GM23248 (cell line): ENCODE measurements at places on chromosomes 2 and 18. TPM values are rescaled to one million over a fixed set of nuclear protein-coding genes. Genes with fewer than 3 reads are reported as not detected.

The GCFC2 gene
- 12.0 and 19.3 TPM in 2 replicates for total RNA-seq

The BMP10 gene
- total RNA-seq: not detected in 2 replicates

The REEP1 gene
- not detected in 2 replicates for total RNA-seq

The LCT gene
- under 0.01 and 0.25 TPM in 2 replicates for total RNA-seq

The RTP5 gene
- not detected in 2 replicates for total RNA-seq

The MYO5B gene
- not detected in 2 replicates for total RNA-seq

The EMILIN2 gene
- 23.9 and 30.2 TPM in 2 replicates for total RNA-seq
